ENCODE measurements at places on chromosomes 1 and 21. TPM values are rescaled to one million over a fixed set of nuclear protein-coding genes. Genes with fewer than 3 reads are reported as not detected.

S100B gene
- total RNA-seq: not detected

GSTM5 gene
- total RNA-seq: not detected

PCP4L1 gene
- total RNA-seq: 0.06 TPM

MX1 gene
- 1.2 TPM for total RNA-seq

TMPRSS3 gene
- total RNA-seq: 0.14 TPM

FBLIM1 gene
- 31.4 TPM for total RNA-seq

NBPF11 gene
- 4.4 TPM for total RNA-seq

OR2L5 gene
- total RNA-seq: not detected

PHLDA3 gene
- 154 TPM for total RNA-seq

PDZK1IP1 gene
- total RNA-seq: 7.2 TPM

NECAP2 gene
- total RNA-seq: 40.2 TPM

CYP2J2 gene
- not detected for total RNA-seq

KRTAP21-2 gene
- not detected for total RNA-seq

FAM131C gene
- total RNA-seq: 13.5 TPM

AQP10 gene
- total RNA-seq: not detected

PLEKHA6 gene
- 35.1 TPM for total RNA-seq

WDR64 gene
- total RNA-seq: not detected

ATP1A4 gene
- not detected for total RNA-seq

NFASC gene
- 1.1 TPM for total RNA-seq

CTSK gene
- total RNA-seq: 1.6 TPM

EFNA1 gene
- total RNA-seq: 21.7 TPM

CDC7 gene
- total RNA-seq: 5.7 TPM

ST6GALNAC5 gene
- total RNA-seq: 0.11 TPM

NMNAT2 gene
- 0.47 TPM for total RNA-seq

KCNA3 gene
- not detected for total RNA-seq

SLFNL1 gene
- 0.02 TPM for total RNA-seq

MPZ gene
- total RNA-seq: 0.26 TPM

BCL2L15 gene
- total RNA-seq: 0.73 TPM

NEK2 gene
- total RNA-seq: 37.0 TPM

TNNT2 gene
- 0.17 TPM for total RNA-seq

NRDC gene
- total RNA-seq: 69.2 TPM

LRRC53 gene
- not detected for total RNA-seq

MAEL gene
- total RNA-seq: not detected

AADACL4 gene
- total RNA-seq: not detected

Measured in A549 treated with AZD2906 at 1 μM for 4 hours (cell line).